ENCODE measurements at places on chromosomes 2 and 18.

- no peak for DNase-seq
These were observed 107.2 kb downstream of the CD226 start for GRCh38 chr18:69840445-69840844.

DNA sequence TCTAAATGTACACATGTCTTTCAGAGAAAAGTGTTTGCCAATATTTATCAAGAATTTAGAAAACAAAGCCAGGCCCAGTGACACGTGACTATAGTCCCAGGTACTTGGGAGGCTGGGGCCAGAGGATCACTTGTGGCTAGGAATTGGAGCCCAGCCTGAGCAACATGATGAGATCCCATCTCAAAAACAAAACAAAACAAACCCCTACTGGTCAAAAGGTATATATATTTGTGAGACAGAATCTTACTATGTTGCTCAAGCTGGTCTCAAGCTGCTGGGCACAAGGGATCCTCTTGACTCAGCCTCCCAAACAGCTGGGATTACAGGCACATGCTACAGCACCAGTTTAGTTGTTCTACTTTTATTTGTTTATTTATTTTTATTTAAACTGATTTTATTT is 79.2 kb downstream of the ZDBF2 start:
- DNase-seq, result no peak

- no peak for DNase-seq
These were observed 391.2 kb upstream of the POU3F3 start for GRCh38 chr2:104462731-104463130.

GRCh38 chr2:169452080-169452479 is 27.2 kb upstream of the BBS5 start:
- no peak for DNase-seq

DNA sequence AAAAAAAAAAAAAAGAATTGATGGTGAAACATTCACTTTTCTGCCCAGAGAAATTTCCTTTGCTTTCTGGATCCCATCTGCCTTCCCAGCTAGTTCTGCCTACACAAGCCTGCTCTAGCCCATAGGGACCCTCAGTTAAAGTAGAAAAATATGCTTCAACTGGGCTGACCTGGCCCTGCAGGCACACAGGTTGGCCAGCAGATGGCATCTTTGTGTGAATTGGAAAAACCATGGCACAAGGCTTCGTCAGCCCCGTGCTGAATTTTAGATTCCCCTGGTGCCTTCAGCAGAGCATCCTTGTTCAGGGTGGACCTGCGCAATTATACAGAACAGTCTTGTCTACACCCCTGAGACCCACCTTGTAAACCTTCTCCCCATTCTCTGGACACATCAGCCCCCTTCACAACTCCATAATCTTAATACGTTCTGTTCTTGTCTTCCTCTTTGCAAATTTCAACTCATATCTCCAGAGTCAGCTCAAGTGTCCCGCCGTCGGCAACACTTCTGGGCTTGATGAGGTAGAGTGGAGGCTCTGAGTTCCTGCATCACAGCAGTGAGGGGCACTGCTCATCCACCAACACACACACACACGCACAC is 114.5 kb downstream of the INSIG2 start:
- peak; percentile 44 for DNase-seq

DNA sequence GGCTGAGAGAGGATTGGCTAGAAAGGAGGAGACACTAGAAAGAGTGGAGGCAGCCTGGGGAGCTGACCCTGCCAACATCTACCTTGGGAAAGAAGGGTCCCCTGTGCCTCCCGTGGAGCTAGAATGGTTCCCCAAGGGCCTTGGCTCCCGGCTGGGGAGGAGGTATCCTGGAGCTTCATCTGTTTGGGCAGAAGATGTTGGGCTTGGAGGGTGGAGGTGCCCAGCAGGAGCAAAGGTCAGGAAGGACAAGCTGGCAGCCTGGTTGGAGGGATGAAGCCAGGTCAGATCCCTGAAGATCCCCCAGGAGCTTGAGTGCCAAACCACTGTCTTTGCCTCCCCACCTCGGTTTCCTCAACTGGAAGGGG is 2.9 kb downstream of the ATP6V1B1 start:
- DNase-seq, result no peak

GRCh38 chr18:76546088-76546435 is 51.0 kb upstream of the ZNF516 start:
- DNase-seq, result no peak

- no peak for DNase-seq
These were observed 186.8 kb downstream of the TMEM247 start for GRCh38 chr2:46666044-46666679.

DNA sequence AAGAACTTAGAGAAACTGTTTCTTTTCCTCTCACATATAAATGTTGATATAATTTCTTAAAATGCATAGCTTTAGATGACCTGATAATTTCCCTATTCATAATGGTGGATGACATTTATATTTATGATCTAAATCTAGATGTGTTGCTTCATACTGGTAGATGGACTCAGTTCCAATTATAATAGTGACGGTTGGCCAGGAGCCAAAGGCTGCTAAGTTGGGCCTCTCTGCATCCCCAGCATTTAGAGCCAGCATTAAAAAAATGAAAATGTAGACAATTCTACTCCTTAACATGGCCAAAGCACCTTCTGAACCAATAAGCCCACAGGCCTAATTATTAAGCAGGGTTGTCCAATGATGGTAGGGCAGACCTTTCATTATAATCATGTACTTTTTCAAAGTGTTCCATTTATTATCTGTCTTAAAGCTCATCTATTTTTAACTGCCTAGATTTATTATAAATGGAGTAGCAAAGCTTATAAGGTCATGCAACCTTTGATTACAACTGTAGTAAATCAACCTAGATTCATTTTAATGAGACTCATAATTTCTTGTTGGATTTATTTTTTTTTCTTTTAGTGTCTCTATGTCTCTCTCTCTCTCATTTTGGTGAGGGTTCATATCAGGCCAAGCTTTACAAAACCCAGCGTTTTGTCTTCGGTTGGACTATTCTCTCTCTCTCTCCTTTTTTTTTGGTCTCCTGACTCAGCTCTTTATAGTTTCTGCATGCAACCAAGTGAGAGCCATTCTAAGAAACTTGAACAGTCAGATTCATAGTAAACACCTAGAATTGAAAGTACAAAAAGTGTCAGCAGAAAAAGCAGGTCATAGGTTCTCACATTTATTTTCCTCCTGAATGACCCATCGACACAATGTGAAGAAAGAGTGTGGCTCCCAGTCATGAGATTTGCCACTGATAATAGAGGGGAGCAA is 2016.1 kb upstream of the PIK3C3 start:
- no peak for DNase-seq

DNA sequence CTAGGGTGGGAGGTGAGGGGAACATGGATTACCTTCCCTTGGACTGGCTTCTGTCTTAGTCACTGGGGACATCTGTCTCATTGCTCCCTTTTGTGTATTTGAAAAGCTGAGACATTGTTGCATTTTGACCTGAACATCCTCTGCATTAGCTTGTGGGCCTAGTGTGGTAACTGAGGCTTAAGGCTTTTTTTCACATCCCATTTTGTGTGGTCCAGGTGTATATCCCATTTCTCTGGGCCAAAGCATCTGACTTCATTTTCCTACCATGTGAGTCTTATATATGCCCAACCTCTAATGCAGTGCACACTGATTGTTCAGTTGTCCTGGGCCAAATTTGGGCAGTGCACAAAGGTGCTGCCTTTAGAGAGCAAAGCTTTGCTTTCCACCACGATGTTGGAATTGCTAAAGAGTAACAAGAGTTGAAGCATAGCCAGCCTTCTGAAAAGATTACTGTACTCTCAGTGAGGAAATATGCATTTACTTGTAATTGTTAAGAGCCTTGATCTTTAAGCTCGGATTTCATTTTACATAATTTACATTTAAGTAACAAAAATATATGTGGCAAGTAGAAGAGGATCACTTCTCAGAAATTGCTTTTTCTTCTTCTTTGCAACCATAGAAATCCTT is 13.3 kb downstream of the PRKCE start:
- DNase-seq, result no peak

- DNase-seq, result no peak
These were observed 181.5 kb upstream of the ACVR2A start for GRCh38 chr2:147663153-147663961.

GRCh38 chr18:22168360-22168921 is 948 bp upstream of the GATA6 start:
- DNase-seq, result no peak

DNA sequence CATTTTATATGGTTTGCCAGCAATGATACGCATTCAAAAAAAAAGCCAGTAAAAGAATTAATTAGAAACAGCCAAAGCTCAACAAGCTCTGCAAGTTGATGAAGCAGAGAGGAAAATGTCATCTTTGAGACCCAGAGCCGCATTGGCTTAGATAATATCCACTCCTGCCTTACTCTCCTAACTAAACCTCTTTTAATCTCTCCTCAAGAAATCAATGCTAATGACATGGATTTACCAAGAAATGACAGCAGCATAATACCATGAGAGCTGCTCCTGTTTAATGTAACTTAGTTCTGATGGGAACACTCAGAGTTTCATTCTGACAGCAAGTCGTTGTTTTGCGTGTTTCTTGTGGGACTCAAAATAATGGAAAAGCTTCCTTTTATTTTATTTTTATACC is 1099.4 kb upstream of the PIK3C3 start:
- DNase-seq, result no peak

GRCh38 chr2:221676566-221677172 is 104.6 kb upstream of the EPHA4 start:
- DNase-seq, result no peak

DNA sequence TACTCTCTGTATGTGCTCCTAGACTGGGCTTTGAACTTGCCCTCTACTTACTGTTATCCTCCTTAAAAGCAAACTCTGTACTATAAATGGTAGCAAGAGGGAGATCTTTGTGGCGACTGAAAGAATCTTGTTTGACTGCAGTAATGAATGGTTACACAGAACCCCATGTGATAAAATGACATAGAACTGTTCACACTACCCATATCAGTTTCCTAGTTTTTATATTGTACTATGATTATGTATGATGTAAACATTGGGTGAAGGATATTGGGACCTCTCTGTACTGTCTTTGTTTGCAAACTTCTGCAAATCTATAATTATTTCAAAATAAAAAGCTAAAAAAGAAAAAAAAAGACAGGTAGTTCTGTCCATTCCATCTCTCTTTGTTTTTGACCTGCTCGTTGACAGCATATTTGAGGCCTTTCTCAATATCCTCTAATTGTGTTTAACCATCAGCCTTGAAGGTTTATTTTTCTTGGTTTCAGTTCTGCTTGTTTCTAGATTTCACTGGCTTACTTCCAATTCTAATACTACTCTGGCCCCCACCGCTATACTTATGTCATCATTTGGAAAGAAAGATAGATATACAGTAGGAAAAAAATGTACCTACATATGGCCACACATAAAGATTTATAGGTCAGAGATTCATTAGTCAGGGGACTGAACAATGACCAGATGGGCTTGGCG is 79.2 kb upstream of the MYO3B start:
- no peak for DNase-seq

GRCh38 chr18:23172591-23173380 is 37.5 kb downstream of the CABLES1 start:
- no peak for DNase-seq

- peak; percentile 10 for DNase-seq
These were observed 9.8 kb upstream of the IL36A start for GRCh38 chr2:112995346-112995920.

GRCh38 chr2:71637736-71638135 is 184.4 kb downstream of the DYSF start:
- DNase-seq, result no peak

DNA sequence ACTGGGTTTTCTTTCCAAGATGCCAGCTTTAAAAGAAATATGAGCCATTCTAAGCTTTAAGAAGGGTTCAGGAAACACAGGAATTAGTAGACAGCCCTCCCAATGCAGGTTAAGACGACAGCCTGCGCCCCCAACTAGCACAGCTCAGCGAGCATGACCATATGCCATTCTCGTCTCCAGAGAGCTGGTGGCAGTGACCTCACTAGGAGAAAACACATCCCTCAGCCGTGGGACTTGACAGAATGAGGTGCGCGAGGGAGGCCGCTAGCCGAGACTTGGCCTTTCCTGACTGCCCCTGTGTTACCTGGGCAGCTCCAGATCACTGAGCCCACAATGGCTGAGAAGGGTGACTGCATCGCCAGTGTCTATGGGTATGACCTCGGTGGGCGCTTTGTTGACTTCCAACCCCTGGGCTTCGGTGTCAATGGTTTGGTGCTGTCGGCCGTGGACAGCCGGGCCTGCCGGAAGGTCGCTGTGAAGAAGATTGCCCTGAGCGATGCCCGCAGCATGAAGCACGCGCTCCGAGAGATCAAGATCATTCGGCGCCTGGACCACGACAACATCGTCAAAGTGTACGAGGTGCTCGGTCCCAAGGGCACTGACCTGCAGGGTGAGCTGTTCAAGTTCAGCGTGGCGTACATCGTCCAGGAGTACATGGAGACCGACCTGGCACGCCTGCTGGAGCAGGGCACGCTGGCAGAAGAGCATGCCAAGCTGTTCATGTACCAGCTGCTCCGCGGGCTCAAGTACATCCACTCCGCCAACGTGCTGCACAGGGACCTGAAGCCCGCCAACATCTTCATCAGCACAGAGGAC is 103.9 kb downstream of the MAPK4 start:
- no peak for DNase-seq

- no peak for DNase-seq
These were observed 294.0 kb downstream of the RIT2 start for GRCh38 chr18:42821492-42821891.

Data from stimulated activated CD4-positive, alpha-beta T cell treated with anti-CD3 and anti-CD28 coated beads, Interleukin-1b, Interleukin-23, amount 100 ng/mL, for 4 hours (primary cell).